ENCODE measurements at places on chromosomes 6 and 20. TPM values are rescaled to one million over a fixed set of nuclear protein-coding genes. Genes with fewer than 3 reads are reported as not detected.

The FAM217A gene
- not detected for total RNA-seq

The KHDC1 gene
- 2.8 TPM for total RNA-seq

The ZC2HC1B gene
- total RNA-seq = not detected

The FOXC1 gene
- 134 TPM for total RNA-seq

The SNX21 gene
- total RNA-seq = 57.7 TPM

Data from aorta (tissue), 5 donors.